NCI-H1417 (cell line): ENCODE measurements at places on chromosomes 16 and 17.

DNA sequence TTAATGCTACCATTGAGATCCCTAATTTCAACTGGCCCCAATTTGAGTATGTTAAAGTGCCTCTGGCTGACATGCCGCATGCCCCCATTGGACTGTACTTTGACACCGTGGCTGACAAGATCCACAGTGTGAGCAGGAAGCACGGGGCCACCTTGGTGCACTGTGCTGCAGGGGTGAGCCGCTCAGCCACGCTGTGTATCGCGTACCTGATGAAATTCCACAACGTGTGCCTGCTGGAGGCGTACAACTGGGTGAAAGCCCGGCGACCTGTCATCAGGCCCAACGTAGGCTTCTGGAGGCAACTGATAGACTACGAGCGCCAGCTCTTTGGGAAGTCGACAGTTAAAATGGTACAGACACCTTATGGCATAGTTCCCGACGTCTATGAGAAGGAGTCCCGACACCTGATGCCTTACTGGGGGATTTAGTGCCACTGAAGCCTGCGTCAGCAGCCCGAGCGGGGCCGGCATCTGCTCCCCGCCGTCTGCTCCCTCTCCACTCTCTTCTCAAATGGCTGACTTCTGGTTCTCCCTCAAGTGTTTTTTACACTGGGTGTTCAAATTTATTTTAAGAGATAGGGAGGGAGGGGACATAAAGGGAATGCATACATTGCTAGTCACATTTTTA is 22.9 kb downstream of the DUSP14 start:
- DNase-seq: no peak

DNA sequence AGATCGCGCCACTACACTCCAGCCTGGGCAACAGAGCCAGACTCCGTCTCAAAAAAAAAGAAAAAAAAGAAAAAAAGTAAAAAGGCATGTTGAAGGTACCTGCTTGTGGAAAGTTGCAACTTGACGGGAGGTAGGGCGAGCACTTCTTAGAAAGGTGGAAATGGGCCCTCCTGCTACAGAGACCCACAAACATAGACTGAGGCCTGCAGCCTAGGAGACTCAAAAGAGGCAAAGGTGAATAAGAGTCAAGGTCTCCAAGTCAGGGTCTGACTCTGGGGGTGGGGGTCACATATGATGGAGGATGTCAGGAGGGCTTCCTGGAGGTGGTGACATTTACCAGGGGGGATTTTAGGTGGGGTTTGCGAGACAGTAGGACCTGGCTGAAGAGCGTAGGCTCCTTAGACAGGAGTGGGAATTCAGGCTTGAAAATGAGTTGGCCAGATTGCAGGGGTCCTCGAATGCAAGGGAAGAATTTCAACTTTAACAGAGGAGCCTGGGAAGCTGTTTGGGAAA is 303.0 kb downstream of the SEC14L1 start:
- DNase-seq: no peak

DNA sequence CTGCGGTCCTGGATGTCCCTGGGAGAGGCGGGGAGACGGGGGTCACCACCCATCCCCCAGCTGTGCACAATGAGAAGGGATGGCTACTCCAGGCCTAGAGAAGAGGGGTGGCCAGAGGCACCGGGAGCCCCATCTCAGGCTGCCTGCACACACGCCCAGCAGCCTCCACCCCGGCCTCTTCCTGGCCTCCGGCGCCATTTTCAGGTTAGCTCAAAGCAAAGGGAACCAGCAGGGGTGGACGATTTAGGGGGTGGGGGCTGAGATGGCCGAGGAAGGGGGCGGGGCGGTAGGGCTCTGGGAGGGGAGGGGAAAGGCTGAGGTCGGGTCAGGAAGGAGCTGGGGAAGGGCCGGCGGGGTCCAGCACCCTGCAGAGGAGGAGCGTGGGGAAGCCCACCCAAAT is 42.8 kb downstream of the SRCIN1 start:
- no peak for DNase-seq

DNA sequence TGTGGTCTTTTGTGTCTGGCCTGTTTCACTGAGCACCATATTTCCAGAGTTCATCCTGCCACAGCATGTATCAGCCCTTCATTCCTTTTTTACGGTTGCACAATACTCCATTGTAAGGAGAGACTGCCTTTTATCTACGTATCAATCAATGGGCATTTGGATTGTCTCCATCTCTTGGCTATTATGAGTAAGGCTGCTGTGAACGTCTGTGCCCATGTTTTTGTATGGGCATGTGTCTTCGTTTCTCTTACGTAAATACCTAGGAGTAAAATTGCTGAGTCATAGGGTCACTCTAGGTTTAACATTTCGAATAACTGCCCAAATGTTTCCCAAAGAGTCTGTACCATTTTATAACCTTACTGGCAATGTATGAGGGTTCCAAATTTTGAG is 202.8 kb upstream of the FOXF1 start:
- DNase-seq: no peak

DNA sequence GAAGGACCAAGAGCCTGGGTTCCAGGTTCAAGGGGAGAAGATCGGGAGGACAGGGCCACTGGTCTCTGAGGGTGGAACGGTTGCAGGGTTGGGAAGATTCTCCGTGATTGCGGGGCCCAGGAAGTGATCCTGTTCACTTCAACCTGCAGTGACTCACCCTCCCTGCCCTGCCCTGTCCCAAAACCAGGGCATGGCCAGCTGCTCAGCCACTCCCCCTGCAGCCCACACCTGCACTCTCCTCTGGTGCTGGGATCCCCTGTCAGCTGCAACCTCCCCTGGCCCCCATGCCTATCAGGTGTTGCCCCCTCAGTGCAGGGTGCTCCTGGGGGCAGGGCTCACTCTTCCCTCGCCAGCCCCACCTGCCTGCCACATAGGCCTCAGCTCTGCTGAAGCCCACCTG is 1.1 kb downstream of the RUNDC3A start:
- no peak for DNase-seq

DNA sequence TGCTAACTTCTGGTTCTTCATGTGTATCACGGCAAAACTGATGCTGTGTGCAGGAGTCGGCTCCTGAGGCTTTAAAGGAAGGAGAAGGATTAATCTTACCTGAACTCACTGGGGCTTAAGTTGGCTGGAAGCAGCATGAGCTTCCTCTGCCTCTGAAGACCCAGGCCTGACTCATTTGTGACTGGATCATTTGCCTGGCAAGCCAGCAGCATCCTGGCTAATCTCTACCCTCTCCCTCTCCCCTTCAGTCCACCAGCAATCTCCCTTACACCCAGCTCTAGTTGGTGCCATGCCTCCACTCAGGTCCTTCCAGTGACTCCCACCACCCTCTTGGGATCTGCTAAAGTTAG is 150.3 kb downstream of the IRX3 start:
- no peak for DNase-seq

- no peak for DNase-seq
Measured at GRCh38 chr17:13583996-13584700, 17.6 kb downstream of the HS3ST3A1 start.

- DNase-seq: no peak
Measured at GRCh38 chr16:71367241-71367976, 8.9 kb downstream of the CALB2 start.

- DNase-seq: peak; percentile 78
Measured at GRCh38 chr17:61411261-61412142, 11.9 kb downstream of the TBX2 start.

DNA sequence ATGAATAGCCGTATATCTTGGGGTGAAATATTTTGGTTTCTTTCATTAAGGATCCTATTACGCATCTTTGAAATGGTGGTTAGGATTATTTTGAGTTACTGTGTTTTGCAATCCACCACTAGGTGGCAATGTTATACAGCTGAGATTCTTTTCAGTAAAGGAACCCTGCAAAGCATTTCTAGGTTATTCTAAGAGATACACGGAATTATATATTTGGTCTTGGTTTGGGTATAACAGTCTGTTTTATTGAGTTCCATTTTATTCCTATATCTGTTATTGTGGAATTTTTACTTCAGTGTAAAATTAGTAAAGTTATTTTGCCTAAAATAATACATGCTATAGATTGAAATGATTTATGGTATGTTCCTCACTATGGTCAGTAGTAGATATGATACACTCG is 62.9 kb upstream of the CPHXL start:
- peak; percentile 21 for DNase-seq

DNA sequence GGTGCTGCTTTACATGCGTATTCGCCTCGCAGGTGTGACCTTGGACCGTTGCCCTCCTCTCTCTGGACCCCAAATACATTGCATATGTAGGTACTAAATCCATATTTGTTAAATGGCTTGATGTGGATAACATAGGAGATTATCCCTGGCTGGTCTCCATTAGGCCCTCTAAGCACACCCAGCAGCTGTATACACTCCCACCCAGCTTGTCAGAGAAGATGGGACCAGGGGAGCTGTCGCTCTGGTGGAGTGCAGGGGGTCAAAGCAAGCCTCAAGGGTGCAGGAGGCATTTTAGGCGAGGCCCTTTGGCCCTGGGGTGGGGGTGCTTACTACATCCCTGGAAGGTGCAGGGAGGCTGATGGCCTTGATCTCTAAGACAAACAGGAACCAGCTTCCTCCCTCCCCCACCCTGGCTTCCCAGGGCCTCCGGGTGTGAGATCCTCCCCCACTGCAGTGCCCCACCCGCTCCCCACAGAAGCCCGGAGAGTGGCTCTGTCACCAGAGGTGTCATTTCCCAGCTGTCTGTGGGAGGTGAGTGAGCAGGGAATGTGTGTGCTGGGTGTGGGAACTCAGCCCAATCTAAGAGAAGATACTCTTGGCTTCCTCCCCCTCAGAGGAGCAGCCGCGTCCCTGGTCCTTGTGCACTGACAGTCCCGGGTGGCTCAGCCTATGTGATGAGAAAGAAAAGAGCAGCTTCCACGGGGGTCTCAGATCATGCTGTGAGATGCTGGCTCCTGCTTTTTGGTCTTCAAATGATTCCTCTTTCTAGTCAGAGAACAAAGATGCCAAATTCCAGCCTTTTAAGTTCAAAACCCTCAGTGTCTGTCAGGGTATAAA is 1.4 kb upstream of the VAMP2 start:
- peak; percentile 38 for DNase-seq

- DNase-seq: no peak
Measured at GRCh38 chr17:58158181-58158580, 8.6 kb upstream of the OR4D2 start.
